ENCODE measurements at places on chromosomes 6 and 20.

DNA sequence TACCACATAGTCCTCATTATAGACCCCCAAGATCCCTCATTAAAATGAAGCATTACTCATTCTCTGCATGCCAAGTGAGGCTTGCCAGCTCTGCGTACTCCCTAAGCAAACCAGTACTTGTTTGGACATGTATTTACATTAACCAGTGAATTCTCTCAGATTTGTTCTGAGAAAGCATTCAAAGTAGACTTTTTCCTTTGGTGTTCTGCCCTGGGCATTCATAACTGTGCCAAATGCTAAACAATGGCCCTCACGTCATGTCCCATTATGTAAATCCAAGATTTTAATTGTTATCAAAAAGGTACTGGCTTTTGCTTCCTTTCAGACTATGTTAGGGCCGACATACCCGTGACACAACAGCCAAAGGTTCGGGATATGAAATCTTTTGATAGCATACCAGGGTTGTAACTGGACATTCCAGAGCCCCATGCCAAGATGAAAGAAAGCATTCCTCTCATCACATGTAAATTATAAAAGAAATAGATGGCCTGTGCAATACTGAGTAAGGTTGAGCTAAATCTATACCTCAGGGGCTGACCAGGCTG is 164.2 kb downstream of the ADAT2 start:
- no peak for DNase-seq

DNA sequence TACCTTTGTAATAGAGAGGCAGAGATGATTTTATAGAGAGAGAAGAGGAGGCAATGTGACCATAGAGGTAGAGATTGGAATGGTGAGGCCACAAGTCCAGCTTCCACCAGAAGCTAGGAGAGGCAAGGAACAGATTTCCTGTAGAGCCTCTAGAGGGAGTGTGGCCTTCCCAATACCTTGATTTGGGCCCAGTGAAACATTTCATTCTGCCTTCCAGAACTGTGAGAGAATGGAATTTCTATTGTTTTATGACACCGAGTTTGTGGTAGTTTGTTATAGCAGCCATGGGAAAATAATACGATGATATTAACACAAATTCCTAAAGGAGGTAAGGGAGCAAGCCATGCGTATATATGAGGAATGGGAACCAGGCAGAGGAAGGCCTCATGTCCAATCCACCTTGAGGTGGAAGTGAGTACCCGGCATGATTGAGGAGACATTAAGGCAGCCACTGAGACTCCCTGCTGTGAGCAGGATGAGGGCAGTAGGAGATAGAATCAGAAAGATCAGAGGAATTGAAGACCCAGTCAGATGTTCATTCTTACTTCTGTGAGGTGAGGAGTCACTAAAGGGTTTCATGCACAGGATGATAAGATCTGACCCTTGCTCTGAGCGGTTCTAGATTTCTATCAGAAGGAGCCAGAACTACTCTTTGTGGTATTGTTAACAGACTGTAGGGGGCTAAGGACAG is 636.3 kb upstream of the IMPG1 start:
- DNase-seq = no peak

DNA sequence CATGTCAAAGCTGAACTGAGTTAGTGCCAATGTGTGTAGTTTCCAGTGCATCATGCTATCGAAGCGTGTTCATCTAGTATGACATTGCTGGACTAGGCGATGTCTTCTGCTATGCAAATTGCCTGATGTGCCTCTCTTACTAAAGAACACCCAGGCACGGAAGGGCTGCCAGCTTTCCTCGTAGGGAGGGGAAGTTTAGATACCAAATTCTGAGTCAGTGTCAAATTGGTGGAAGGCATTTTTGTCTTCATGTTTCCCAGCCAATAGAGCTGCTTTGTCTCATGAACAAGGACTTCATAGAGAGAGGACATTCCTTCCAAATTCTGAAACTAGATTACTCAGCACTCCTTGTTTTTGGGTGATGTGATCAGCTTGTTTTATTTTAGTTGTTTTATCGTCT is 320.1 kb downstream of the BTBD3 start:
- peak; percentile 32 for DNase-seq

DNA sequence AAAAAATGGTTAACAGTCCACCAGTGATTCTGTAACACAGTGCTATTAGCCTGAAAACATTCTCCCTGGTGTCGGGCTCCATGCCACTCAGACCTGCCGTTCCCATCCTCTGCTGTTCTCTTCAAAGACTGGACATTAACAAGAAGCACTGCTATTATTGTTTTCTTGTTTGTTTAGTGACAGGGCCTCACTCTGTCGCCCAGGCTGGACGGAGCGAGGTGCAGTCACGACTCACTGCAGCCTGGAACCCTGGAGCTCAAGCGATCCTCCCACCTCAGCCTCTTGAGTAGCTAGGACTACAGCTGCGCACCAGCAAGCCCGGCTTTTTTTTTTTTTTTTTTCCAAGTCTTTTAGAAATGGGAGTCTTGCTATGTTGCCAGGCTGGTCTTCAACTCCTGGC is 9.6 kb downstream of the RMND1 start:
- no peak for DNase-seq

DNA sequence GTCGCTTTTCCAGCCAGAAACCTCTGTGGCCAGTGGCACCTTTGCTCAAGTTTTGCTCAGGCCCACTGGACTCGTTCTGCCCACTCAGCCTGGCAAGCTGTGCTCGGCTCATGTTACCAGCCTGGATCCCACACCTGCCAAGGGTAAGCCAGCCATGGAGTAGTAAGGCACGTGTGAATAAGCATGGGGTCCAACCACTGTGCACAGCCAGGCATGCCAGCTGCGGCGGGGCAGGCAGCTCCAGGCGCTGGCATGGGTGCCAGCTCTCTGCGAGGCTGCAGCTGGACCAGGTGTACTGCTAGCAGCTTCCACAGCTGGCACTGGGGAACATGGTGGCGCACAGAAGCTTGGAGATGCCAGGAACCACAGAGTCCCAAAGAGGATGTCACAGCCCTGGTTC is 32.1 kb upstream of the PDYN start:
- DNase-seq = no peak

GRCh38 chr6:43383021-43383667 is 13.7 kb upstream of the ZNF318 start:
- DNase-seq = no peak

DNA sequence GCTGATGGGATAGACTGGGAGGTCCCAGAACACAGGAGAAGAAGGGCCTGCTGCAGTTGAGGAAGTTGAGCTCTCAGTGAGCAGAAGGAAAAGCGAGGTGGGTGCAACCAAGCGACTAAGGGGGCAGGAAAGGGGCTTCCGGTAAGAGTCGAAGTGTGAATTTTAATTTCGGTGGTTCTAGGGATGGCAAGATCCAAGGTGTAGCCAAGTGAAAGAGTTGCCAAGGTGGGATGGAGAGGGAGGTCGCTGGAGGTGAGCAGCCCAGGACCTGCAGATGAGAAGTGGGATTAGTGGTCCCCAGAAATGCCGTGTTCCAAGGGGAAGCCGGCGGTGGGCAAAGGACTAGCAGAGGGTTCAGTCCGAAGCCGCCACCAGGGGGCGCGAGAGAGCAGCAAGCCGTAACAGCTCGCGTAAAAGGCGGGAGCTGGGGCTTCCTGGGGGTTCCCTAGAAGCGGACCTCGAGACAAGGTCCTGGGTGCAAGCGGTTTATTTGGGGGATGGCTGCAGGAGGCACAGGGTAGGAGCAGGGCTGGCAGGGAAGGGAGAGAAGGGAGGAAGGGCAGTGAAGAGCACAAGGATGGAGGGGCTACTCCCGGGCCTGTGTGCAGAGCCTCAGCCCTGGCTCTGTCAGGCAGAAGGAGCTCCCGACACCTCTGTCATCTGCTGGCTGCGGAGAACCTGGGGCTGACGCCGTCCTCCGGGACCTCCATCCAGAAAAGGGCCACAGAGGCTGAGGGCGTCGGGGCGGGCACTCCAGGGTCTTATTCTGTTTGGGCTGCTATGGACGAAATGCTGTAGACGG is 103.6 kb downstream of the PAX1 start:
- no peak for DNase-seq

- DNase-seq = no peak
Measured at GRCh38 chr6:69617163-69617562, 179.6 kb downstream of the LMBRD1 start.

DNA sequence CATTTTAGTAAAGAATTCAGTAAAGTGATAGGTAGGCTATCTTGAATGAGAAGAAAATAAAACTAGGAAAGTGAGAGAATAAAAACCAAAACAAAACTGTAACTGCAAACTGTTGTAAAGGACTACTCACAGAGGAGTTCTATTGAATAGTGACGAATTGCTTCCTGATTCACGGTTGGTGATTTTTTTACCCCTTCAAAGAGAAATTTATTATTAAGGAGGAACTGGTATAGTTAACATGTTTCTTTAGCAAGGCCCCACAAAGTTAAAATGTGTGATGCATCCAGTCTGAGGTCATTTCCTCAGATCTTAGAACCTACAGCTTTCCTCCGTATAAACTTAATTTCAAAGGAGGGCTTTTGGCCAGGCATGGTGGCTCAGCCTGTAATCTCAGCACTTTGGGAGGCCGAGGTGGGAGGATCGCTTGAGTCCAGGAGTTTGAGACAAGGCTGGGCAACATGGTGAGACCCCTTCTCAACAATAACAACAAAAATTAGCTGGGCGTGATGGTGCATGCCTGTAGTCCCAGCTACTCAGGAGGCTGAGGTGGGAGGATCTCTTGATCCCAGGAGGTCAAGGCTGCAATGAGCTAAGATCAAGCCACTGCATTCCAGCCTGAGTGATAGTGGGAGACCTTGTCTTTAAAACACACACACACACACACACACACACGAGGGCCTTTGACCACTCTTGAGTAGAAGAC is 8.3 kb downstream of the PRDM1 start:
- no peak for DNase-seq

DNA sequence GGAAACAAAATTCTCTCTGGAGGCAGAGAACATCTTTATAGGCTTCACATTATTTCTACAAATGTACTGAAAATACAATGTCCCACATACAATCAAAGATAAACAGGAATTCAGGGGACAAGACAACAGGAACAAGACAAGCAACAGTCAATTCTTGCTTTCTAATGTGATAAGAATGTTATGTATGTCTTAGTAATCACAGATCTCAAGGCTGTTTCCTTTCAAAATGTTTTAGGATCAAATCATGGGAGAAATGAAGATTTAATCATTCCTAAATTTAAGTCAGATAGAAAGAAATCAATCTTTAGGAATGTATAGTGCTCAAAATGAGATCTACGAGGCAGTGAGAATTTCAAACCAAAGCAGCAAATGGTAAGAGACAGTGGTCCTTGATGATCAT is 32.1 kb downstream of the NEDD9 start:
- no peak for DNase-seq

DNA sequence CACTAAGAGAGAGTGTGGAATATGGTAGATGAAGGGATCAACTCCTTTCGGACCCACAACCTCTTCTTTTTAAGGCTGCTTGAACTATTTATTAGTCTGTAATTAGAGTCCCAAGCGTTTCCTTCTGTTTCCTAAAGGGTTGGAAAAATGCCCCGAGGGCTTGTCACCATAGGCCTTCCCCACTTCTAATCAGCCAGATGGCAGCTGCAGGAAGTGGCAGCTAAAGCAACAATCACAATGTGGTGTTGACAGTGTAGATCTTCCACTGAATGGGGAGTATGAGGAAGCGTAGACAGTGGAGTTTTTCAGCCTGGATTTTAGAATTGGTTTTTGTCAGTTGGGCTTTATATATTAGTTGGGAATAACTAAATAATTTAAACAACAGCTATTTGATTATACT is 40.6 kb downstream of the SLC35D3 start:
- no peak for DNase-seq

GRCh38 chr6:41177695-41178094 is 14.8 kb upstream of the TREM2 start:
- DNase-seq = no peak

GRCh38 chr20:15658295-15658694 is 915.0 kb downstream of the KIF16B start:
- no peak for DNase-seq

- DNase-seq = no peak
Measured at GRCh38 chr20:11810311-11811083, 107.2 kb upstream of the BTBD3 start.

GRCh38 chr6:114323784-114324183 is 19.0 kb downstream of the HS3ST5 start:
- DNase-seq = no peak

DNA sequence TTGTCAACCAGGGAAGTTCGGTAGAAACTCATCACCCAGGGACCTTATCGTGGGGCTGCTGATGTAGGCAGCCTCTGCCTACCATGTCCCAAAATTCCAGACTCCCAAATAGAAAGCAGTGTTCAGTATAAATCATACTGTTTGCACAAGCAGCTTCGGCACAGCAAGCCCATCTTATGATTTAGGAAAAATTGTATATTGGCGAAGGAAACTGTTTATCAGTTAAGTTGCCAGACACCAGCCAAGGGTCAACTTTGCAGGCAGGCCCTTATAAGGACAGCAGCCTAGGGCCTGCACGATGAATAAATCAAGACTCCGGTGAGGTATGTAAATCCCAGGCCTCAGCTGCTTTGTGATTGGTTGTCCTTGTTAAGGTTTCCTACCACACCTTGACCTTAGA is 36.8 kb downstream of the GFOD1 start:
- DNase-seq = no peak

- DNase-seq = no peak
Measured at GRCh38 chr20:21936720-21937380, 231.4 kb downstream of the PAX1 start.

GRCh38 chr6:75484535-75484934 is 9.1 kb downstream of the FILIP1 start:
- DNase-seq = no peak
